ENCODE measurements at places on chromosomes 3 and 15.

DNA sequence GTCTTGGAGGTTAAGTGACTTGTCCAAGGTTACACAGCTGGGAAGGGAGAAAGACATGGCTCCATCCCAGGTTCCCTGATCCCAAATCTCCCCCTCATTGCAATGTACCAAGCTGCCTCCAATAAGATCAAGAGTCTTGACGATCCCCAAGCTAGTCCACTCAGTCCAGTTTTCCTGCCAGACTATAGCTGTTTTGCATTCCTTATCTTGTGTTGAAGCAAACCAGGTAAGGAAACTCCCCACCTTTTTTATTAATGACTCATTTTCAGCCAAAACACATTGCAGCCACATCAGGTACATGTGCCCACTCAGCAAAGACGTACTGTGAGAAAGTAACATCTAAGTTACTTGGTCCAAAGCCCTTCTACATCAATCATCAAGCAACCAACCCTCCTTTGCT is 41.9 kb downstream of the LIPC start:
- no peak for DNase-seq

DNA sequence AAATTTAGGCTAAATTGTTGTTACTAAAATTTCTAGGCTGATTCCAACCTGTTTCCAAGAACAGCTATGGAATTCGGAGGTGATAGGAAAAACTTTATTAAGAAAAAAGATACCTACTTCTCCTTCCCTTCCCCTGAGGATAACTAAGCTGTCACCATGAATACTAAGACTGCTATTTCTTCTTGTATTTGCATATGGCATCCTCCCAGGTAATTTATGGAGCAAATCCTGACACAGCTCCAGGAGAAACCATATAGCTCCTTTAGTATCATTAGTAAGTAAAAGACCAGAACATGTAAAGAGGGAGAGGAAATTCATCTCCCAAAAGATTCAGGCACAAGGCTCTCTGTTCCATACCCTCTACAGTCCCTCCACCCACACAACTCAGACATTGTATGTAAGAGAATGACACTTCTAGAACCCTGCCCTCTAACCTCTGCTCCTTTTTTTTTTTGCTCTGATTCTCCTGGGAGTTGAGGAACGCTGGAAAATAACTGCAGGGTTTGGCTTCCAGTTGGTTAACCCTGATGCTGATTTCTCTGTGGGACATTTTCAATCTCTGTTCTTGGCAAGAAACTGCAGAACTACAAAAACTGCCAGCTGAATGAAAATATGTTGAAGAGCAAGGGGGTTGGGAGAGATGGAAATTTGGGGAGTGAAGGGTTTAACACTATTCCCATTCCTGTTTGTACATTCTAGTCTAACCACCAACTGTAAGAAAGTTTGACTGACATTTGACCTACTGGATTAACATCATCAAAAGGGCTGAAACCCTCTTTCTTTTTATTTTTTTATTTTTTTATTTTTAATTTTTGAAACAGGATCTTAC is 14.2 kb upstream of the MAGI1 start:
- no peak for DNase-seq

GRCh38 chr3:194476784-194477183 is 10.0 kb downstream of the ATP13A3 start:
- no peak for DNase-seq

- peak; percentile 22 for DNase-seq
Measured at GRCh38 chr15:69475769-69476358, 23.2 kb downstream of the RPLP1 start.

GRCh38 chr3:55196495-55196894 is 268.6 kb upstream of the LRTM1 start:
- no peak for DNase-seq
